ENCODE measurements at places on chromosomes 16 and 17. TPM values are rescaled to one million over a fixed set of nuclear protein-coding genes. Genes with fewer than 3 reads are reported as not detected.
A peak's percentile ranks its signal among the peaks of the same experiment; 100 is the strongest.

DNA sequence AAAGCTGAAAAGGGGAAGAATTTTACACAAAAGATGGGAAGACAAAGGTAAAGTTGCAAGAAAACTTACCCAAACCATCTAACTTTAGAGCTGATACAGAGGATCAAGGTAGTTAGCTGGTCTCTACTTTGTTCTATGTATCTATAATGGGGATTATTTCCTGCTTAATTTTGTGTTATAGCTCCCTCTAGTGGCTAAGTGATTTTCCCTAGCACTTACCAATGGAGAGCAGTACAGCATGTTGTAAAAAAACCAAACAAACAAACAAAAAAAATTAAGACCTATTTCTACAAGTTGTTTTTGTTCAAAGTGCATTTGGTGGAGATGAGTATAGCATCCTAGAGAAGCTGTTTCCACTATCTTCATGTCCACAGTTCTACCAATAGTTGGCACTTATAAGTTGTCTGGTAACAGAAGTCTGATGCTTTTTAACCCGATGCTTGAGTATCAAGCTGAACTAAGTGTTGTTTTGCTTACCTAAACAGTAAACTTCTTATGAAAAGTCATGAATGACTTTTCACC is 7.5 kb downstream of the SRSF1 start:
- H3K27me3 ChIP-seq, result no peaks in the 10 kb centered on the region
- no peak overlapping the region for H3K4me3 ChIP-seq
- peak; percentile 52 for DNase-seq

- peaks cover 32% of the 10 kb centered on the region for H3K36me3 ChIP-seq
- DNase-seq, result no peak
- H3K27me3 ChIP-seq, result no peaks in the 10 kb centered on the region
- no peak overlapping the region for H3K4me3 ChIP-seq
These were observed 53.7 kb downstream of the IL21R start for GRCh38 chr16:27455700-27456099.

DNA sequence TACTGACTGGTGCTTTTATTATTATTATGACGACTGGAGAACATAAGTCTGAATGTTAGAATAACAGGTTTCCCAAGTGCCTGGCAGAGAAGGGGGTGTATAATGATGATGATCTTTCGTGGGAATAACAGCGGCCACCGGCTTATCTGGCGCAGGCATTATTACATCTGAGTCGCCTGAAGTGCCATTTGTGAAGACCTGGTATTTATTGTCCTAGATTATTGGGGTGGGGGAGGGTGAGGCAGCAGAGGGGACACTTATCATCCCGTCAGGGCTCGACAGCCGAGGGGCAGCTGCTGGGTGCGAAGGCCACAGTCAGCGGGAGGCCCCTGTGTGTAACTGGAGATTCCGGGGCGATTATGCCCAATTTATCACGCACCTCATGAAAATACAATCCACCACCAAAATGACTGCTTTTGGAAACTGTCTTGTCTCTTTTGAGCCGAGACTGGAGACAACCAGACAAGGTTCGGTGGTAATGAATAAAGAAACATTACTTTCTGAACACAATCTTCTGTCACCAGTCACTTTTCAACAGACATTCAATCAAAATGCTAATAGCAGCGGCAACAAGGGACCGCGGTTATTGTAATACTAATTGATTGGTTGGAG is 199.3 kb downstream of the CCDC182 start:
- DNase-seq, result no peak
- H3K36me3 ChIP-seq, result no peaks in the 10 kb centered on the region
- H3K4me1 ChIP-seq, result peaks cover 4% of the 10 kb centered on the region
- no peak overlapping the region for H3K4me3 ChIP-seq
- no peaks in the 10 kb centered on the region for H3K27me3 ChIP-seq

DNA sequence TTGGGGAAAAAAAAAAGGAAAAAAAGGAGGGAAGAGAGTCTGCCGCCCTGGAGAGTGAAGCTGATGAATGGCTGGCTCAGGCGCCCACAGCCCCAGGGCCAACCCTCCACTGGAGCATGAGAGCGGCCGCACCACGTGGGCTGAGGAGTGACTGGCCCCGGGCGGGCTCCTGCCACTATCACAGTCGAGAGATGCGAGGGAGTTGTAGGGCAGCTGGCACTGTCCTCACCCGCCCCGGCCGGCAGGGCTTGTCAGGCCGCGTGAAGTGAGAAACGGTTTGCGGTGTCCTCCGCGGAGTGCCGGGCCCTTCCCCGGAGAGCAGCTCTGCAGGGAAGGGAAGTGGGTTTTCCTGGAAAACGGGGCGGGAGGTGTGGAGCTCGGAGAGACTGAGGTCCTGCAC is 45.9 kb downstream of the JPH3 start:
- H3K27me3 ChIP-seq, result peaks cover 4% of the 10 kb centered on the region
- no peak for DNase-seq
- no peaks in the 10 kb centered on the region for H3K36me3 ChIP-seq
- H3K4me3 ChIP-seq, result no peak overlapping the region

- H3K27ac ChIP-seq, result no peak overlapping the region
- H3K4me3 ChIP-seq, result no peak overlapping the region
- H3K36me3 ChIP-seq, result peaks cover 1% of the 10 kb centered on the region
- no peaks in the 10 kb centered on the region for H3K4me1 ChIP-seq
- H3K27me3 ChIP-seq, result no peaks in the 10 kb centered on the region
These were observed 16.3 kb downstream of the SCPEP1 start for GRCh38 chr17:56994009-56994792.

GRCh38 chr16:87708881-87709638 is 56.7 kb downstream of the KLHDC4 start:
- H3K4me3 ChIP-seq, result no peak overlapping the region
- peaks cover 23% of the 10 kb centered on the region for H3K4me1 ChIP-seq
- H3K27ac ChIP-seq, result no peak overlapping the region
- no peaks in the 10 kb centered on the region for H3K27me3 ChIP-seq
- no peak for DNase-seq
- peaks cover 31% of the 10 kb centered on the region for H3K36me3 ChIP-seq

GRCh38 chr16:24611310-24611709 is 71.9 kb downstream of the RBBP6 start:
- peaks cover 45% of the 10 kb centered on the region for H3K27me3 ChIP-seq
- H3K27ac ChIP-seq, result no peak overlapping the region
- H3K36me3 ChIP-seq, result no peaks in the 10 kb centered on the region

DNA sequence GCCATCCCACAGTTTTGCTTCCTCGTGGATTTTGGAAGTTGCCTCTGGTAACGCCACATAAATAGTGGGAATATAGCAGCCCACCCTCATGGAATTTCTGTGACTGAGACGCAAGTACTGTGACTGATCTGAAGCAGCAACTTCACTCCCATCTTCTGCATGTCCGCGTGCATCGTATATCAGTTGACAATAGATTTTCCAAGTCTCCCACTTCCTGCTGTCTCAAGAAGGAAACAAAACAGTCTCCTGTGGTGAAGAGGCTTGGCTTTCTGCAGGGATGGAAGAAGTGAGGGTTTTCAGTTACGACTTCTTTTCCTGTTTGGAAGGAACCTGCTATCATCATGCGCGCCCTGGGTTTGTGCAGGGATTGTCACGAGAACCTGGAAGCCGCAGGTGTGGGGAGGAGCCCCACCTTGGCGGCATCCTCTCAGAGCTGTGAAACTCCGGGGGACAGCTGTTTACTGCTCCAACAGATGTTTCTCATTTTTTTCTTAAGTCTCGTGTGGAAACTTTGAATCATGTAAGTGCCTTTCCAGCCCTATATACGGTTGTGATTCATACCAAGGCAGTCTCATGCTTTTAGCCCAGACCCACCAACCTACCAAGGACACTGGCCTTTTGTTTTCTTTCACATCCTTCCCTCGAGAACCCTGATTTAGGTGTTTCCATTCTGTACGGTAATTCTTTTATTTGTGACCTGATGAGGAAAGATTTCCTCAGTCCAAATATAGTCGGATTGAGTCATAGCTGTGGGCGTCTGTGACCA is 57.5 kb downstream of the WIPI1 start:
- no peaks in the 10 kb centered on the region for H3K27me3 ChIP-seq
- peak overlapping the region; percentile 90 for H3K27ac ChIP-seq
- no peak overlapping the region for H3K4me3 ChIP-seq
- H3K4me1 ChIP-seq, result peaks cover 41% of the 10 kb centered on the region
- H3K36me3 ChIP-seq, result peaks cover 19% of the 10 kb centered on the region

Gene CDRT15L2
- total RNA-seq, result not detected

Gene TBC1D3K
- total RNA-seq, result not detected

- peaks cover 31% of the 10 kb centered on the region for H3K4me1 ChIP-seq
- peaks cover 32% of the 10 kb centered on the region for H3K27me3 ChIP-seq
- DNase-seq, result no peak
- no peak overlapping the region for H3K27ac ChIP-seq
These were observed 3.7 kb upstream of the DNAI2 start for GRCh38 chr17:74270333-74270732.

GRCh38 chr17:49358641-49359247 is 3.3 kb downstream of the ZNF652 start:
- peaks cover 12% of the 10 kb centered on the region for H3K36me3 ChIP-seq
- H3K4me3 ChIP-seq, result peak overlapping the region; percentile 89
- DNase-seq, result peak; percentile 39
- H3K27me3 ChIP-seq, result no peaks in the 10 kb centered on the region
- H3K27ac ChIP-seq, result peak overlapping the region; percentile 87

GRCh38 chr16:47019568-47019967 is 46.1 kb upstream of the DNAJA2 start:
- H3K4me3 ChIP-seq, result no peak overlapping the region
- no peaks in the 10 kb centered on the region for H3K27me3 ChIP-seq
- no peaks in the 10 kb centered on the region for H3K36me3 ChIP-seq

- H3K36me3 ChIP-seq, result no peaks in the 10 kb centered on the region
- peaks cover 75% of the 10 kb centered on the region for H3K4me1 ChIP-seq
- no peak overlapping the region for H3K4me3 ChIP-seq
- H3K27ac ChIP-seq, result no peak overlapping the region
These were observed 80.8 kb downstream of the GAS7 start for GRCh38 chr17:10117581-10118001.
